ENCODE measurements at places on chromosomes 5 and 9.

DNA sequence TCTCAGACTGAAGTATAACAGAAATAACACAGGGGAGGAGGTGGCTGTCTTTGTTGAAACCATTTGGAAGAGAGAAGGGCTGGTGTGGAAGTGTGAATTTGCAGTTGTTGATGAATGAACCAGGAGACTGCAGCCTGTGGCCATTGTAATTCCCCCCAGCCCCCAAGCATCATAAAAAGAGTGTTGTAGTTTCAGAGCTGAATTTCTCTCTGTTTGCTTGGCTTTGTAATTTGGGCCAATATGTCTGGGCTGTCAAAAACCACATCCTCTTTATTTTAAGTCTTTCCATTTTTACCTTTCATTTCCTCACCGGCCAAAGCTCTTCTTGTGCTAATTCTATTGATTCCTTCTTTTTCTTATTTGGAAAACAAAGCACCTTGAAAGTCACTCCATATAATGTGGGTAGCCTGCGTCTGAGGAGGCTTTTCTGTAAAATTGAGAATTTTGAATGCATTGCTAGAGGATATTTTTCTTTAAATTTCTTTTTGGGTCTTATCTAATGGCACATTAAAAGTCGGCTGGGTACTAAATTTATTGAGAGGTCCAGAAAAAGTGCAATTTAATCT is 383.3 kb downstream of the OSTF1 start:
- no peak for DNase-seq

- no peak for DNase-seq
These were observed 4.6 kb upstream of the SUSD3 start for GRCh38 chr9:93053781-93054331.

DNA sequence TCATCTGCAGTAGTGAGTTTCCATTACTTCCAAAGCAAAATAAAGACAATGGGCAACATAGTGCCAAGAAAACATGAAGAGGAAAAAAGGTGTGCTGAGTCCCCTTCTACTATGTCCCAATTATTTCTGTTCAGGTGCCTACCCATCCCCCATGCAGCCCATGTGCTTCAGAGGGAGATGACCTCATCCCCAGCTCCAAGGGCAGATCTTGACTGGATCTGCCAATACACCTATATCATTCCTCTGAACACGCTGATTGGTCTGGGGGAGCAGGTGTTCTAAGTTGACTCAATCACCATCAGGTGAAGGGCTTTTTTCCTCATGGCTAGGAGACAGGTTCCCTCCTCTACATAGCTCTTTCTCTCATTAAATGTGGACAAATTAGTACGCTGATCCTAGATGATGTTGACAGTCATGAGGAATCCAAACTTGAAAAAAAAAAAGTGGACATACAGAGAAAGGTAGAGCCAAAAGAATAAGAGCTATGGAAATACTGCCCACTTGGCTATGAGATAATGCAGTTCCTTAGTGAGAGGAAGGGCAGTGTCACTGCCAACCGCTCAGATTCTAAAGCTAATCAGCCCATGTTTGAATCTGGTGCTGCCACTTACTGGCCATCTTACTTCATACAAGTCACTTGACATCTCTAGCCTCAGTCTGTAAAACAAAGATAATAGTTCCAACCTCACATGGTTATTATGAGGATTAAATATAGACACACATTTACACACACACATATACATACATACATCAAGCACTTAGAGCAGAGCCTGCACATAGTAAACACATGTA is 23.1 kb downstream of the PRELID2 start:
- DNase-seq: peak; percentile 16

DNA sequence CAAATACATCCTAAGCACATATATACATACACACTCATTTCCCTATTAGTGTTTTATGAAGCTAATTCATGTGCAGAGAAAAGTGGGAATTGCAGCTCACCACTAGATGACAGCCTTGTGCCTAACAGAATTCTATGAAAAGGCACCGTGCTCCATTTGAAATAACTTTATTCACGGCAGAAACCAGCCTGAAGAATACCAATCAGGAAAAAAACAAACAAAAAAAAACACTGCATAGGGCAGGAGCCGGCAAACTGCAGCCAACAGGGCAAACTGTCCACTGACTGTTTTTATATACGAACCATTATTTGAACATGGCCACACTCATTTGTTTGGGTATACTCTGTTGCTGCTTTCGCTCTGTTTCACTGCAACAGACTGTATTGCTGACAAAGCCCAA is 33.6 kb downstream of the ERMP1 start:
- DNase-seq: peak; percentile 54

- DNase-seq: no peak
These were observed 45.3 kb downstream of the SLC36A1 start for GRCh38 chr5:151492729-151493128.

- peak; percentile 88 for DNase-seq
These were observed 64.0 kb upstream of the FYB1 start for GRCh38 chr5:39283231-39283818.

- no peak for DNase-seq
These were observed 92.7 kb downstream of the DAB2IP start for GRCh38 chr9:121744002-121744686.

- no peak for DNase-seq
These were observed 181.5 kb upstream of the OTULINL start for GRCh38 chr5:14400085-14400484.

DNA sequence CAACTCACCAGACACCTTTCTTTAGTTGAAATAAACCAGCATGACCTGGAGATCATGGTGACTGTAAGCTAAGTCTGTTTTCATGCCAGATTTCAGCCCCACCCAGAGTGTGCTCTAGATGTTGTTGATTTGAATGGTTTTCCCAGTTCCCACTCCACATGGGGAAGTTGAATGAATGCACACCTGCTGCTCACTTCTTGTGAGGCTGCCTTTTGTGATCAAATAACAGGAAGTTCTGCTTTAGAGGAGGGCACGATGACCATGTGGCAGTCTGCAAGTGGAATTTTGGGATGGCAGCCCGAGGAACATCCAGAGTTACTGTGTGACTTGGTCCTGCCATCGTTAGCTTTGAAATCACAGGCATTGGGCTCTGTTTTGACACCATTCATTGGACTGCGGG is 18.7 kb downstream of the SLC46A2 start:
- no peak for DNase-seq

DNA sequence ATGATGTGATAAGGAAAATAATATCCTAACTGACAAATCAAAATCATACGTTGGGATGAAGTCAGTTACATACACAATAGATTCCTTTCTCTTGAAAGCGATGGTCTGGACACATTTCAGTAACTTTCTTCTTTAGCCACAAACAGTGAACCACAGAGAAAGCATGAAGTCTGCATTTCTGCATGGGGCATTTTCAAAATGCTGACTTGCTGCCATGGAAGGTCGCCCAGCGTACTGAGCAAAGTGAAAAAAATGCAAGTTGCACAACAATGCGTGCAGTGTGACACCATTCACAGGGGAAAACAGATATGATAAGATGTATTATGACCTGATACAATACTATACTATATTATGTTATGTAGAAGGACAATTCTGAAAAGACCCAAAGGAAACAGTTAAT is 146.3 kb downstream of the SNX18 start:
- no peak for DNase-seq

GRCh38 chr9:138062196-138062595 is 184.6 kb downstream of the CACNA1B start:
- DNase-seq: no peak

- DNase-seq: peak; percentile 78
These were observed at the start of gene PCDHGA12 for GRCh38 chr5:141430332-141431113. PCDHGA12 (plus strand) TSS chr5:141430507; CDS start chr5:141430760, 253 bp downstream.

DNA sequence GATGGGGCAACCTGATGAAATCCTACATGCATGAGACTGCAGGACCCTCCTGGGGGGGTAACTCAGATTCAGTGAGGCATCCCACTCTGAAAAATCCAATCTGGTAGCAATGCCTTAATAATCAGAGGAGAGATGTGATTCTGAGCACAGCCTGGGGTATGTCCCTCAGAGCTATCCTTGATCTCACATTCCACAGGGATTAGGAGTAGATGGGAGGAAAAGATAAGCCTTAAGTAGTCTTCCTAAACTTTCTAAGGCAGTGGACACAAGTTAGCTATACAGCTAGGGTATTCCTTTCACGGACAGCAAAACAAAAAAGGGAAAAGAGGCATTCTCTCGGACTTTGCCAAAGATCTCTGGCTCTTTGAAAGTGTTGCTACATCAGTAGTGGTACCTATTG is 3.9 kb upstream of the SPATA9 start:
- DNase-seq: no peak

GRCh38 chr9:72937545-72937944 is 15.3 kb downstream of the ALDH1A1 start:
- no peak for DNase-seq

DNA sequence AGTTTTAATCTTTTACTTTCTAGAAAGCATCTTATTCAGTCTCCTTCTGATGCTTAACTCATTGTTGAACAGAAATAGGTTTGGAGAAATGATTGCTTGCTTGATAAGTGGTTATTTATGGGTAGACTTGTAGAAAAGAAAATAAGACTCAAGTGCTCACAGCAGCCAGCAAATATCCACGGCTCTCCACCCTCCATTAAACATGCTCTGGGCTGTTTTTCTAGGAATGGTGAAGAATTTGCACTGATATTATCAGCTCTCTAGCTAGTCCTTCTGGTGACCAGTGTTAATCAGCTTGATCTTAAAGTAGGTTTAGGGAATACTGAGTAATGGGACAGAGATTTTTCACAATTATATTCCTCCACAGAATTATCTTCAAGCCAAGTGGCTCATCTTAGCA is 60.6 kb downstream of the SLC1A3 start:
- DNase-seq: no peak

DNA sequence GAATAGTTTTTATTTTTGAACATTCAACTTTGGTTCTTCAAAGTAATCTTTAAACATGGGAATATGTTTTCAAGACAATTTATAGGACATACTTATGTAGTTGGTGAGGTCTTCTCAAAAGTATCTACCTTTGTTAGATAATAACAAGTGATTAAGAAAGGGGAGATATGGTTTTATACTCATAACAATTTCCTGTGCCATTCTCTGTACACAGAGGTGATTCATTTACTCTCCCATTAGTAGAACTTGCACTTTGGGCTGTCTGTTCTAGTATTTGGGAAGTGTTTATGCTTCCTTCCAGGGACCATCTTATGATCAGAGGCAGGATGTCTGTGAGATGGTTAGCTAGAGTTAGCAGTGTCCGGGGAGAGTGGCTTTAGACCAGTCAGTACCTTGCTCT is 15.2 kb downstream of the LSM11 start:
- no peak for DNase-seq

DNA sequence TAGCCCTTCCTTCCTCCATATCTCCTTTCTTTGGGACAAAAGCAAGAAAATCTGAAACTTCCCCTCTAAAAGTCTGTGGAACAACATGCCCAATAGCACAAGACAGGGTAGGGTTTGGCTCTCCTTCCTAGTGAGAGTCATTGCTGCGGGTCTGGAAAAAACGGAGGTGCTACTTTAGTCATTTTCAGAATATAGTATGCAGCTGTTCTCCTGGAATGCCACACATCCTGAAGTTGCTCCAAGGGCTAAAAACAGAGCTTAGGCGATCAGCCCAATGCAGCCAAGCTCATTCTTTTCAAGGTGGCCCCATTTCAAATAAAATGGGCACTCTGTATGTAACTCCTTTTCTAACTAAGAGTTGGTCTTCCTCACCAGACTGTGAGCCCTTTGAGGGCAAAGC is 39.5 kb upstream of the MYOT start:
- no peak for DNase-seq

- no peak for DNase-seq
These were observed 43.3 kb downstream of the MCTP1 start for GRCh38 chr5:95241635-95242034.

DNA sequence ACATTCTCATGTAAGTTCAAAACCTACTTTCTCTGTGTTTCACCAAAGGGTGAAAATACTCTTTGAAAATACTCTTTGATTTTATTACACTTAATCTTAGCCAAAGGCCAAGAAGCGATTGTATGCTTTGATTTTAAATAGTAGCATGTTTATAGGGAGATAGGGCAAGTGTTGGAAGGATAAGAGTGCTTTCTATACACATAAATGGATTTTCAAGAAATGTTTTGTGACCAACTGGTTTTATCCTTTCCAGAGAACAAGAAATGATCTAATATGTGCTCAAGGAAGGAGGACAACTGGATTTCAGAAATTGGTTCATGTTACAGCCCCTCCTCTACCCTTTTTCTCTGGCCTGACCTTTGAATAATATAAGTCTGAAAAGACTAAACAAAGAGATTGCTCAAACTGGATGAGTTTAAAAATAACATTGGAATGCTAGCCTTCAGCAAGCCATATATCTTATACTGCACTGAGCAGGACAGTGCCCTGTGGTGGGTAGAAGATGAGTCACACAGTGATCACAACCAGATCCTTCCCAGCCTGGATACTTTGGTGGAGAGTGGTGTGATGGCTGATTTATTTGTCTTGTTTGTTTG is 13.1 kb downstream of the PALM2AKAP2 start:
- no peak for DNase-seq

- DNase-seq: no peak
These were observed 60.1 kb downstream of the FAM174A start for GRCh38 chr5:100595152-100595811.

GRCh38 chr9:79665369-79665768 is 93.6 kb downstream of the TLE4 start:
- DNase-seq: peak; percentile 73

- DNase-seq: no peak
These were observed 52.0 kb downstream of the SLC22A5 start for GRCh38 chr5:132421462-132421861.

DNA sequence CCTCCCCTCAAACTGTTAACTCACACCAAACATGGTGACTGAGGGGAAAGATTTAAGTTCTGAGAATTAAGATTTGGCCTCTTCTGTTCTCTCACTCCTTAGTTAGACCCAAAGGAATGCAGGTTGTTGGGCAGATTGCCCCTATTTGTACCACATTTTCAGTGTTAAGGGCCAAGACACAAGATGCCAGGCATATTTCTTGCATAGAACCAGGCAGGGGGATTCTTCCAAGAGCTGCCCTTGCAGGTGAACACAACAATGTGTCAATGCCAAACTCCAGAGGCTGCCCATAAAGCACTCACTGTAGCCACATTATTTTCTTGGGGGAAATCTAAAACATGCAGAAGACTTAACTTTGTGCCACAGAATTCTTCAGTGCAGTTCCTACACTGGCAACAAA is 14.7 kb downstream of the MPDZ start:
- DNase-seq: no peak

- DNase-seq: no peak
These were observed 76.8 kb downstream of the TMEM167A start for GRCh38 chr5:83000428-83000827.

DNA sequence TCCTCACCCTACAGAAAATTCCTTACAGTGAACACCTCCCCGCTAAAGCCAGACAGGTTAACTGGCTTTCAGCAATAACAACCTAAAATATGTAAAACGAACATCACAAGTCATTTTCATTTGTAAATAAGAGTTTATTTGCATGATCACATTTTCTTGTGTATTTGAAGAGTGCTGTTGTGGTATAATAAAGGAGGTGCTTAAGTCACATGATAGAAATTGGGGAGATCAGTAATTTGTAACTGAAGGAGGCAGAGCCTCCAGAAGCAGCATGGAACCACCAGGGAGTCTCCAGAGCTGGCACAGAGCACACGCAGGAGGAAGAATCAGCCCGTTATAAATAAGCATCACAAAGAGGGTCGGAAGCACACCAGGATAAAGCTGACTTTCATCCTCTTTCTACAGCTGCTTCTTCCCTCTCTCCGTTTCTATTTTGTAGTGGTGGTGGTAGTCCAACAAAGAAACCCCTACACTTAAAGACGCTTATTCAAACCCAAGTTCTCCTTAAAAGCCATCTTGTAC is 210.6 kb downstream of the MAPKAP1 start:
- DNase-seq: peak; percentile 54

- no peak for DNase-seq
These were observed 708 bp upstream of the CSNK1G3 start for GRCh38 chr5:123511290-123511647.
